Mesothelial cell of epicardium (in vitro differentiated cells): ENCODE measurements at places on chromosomes 1 and 21. TPM values are rescaled to one million over a fixed set of nuclear protein-coding genes. Genes with fewer than 3 reads are reported as not detected.

ZCCHC17 gene
- total RNA-seq = 25.3 to 27.1 TPM (median 26.6 TPM) in 3 replicates

ATP6V1G3 gene
- not detected in 3 replicates for total RNA-seq

CRABP2 gene
- 676 to 704 TPM (median 686 TPM) in 3 replicates for total RNA-seq

CDC14A gene
- total RNA-seq = 19.5 to 21.4 TPM (median 20.1 TPM) in 3 replicates

HCRTR1 gene
- 0.71 to 1.1 TPM (median 0.98 TPM) in 3 replicates for total RNA-seq

SMG7 gene
- 58.7 to 65.2 TPM (median 60.6 TPM) in 3 replicates for total RNA-seq

TPTE gene
- not detected in 3 replicates for total RNA-seq

FCRLB gene
- 0.47 to 0.62 TPM (median 0.59 TPM) in 3 replicates for total RNA-seq

ALPL gene
- 0.59 to 1.2 TPM (median 0.89 TPM) in 3 replicates for total RNA-seq

- DNase-seq = no peak
Measured at GRCh38 chr21:33666153-33666552, 23.9 kb downstream of the ITSN1 start.

DNA sequence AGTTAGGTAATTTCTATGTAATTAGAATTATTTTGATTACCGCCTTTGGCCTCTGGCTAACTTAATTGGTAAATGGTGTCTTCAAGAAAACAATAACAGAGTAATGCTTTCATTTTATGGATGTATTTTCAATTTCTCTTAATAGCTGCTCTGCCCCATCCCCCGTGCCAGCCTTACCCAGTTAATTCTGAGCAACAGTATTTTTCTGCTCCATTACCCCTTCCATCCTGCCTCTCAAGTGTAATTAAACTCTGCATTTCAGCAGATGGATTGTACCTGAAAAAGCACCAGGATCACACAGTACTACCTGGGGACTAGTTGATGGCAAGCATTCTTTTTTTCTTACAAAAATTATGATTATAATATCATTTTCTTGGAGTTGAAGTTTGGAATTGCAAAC, 104.2 kb downstream of the KIAA0319L start:
- no peak for DNase-seq

GRCh38 chr1:15254559-15254958, 7.5 kb downstream of the FHAD1 start:
- no peak for DNase-seq

DNA sequence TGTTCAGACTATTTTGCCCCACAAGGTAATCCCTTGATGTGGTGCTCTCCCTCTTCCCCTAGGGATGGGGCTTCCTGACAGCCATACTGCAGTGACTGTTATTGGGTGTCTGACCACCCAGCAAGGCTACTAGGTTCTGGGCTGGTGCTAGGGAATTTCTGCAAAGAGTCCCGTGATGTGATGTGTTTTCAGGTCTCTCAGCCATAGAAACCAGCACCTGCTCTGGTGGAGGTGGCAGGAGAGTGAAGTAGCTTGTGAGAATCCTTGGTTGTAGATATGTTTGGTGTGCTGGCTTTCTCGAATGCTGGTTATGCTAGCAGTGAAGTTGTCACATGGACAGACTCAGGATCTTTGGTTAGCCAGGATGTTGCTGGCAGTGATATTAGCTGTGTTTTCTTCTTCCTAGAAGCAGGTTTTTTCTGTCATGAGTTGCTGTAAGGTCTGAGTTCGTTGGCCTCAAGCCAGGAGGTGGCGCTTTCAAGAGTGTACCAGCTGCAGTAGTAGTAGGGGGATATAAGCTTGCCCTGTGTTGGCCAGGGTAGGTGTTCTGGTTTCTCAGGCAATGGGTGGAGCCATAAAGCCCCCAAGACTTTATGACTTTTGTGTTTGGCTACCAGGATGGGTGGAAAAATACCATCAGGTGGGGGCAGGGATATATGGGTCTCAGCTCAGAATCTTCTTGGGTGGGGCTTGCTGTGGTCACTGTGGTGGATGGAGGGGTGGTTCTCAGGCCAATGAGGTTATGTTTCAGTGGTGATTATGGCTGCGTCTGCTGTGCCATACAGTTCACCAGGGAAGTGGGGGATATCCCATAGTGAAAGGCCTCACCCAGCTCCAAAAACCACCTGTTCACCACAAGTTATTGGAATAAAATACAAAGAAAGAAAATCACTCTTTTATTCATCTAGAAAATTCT, 1112.3 kb downstream of the KCNT2 start:
- DNase-seq = no peak

- no peak for DNase-seq
Measured at GRCh38 chr1:182446033-182446669, 3.8 kb upstream of the RGSL1 start.

DNA sequence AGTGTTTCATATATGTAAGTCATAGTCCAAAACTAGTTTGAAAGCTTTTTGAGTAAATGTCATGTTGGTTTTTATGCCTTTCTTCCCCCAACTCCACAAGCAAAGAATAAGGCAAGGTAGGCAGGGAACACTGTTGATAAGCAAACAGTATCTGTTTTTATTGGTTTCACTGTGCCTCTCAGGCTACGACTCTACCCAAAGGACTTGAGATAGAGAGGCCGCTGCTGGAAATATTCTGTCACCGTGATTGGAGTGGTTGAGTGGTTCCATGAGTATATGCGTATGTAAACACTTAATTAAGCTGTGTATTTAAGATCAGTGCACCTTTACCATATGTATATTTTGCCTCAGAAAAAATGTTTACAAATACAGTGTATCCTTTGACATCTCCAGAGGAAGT, 138.1 kb upstream of the KIF26B start:
- no peak for DNase-seq

DNA sequence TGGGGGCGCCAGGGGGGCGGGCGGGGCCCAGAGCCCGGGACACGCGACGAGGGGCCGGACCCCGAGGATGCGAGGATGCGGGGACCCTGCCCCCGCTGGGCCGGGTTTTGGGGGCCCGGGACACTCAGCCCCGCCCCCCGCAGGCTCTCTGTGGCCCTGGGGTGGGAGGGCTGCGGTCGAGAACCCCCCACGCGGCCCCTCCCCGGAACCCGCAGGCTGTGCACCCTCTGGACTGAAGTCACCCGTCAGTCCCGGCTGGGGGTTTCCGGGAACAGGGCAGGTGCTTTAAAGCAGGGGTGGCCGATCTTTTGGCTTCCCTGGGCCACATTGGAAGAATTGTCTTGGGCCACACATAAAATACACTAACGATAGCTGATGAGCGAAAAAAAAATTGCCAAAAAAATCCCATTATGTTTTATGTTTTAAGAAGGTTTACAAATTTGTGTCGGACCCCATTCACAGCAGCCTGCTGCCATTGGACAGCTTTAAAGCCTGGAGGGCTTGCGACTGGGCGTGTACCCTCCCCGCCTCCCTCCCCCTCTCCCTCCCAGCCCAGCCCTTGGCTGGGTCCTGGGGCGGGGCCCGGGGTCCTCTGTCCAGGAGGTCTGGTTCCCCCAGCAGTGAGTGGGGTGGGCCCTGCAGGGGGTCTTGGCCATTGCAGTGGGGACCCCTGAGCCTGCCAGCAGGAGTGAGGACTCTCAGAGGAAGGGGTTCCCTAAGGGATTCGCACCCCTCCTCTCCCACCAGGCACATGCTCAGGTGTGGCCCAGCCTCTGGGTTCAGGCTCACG, 21.6 kb upstream of the C1orf159 start:
- DNase-seq = no peak

- DNase-seq = no peak
Measured at GRCh38 chr1:3456964-3457909, 2.8 kb downstream of the ARHGEF16 start.

DNA sequence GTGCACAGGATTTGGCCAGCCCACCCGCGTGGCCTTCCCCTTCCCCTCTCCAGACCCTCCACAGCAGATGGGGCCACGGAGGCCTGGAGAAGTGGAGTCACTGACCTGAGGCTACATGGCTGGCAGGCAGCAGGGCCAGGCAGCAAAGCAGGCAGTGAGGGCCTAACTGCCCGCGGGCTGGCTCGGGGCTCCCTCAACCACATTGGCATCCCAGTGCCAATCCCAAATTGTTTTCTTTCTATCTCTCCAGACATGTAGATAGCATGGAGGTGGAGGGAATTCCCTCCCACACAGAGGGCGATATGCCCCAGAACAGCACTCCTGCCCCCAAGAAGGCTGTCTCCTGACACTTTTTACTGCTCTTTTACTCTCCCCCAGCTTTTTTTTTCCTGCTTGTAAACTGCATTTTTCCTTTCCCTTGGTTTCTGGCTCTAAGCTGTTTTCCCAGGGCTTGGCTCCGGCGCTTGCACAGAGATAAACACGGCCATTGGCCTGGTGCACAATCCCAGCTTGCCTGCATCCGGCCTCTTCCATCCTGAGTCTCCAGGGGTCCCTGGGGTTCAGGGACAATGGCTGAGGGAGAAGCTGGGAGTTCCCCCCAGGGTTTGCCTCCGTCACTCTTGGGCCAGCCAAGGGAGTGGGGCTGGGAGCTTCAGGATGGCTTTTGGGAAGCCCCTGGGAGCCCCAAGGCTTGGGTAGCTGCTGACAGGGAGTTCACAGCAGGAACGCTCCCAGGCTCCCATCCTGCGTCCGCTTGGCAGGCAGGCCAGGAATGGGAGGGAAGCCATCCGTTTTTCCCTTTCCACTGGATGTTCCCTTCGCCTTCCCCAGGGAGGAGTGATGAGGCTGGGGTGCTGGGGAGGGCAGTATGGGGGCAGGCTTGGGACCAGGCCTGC, 7.0 kb downstream of the EPHX1 start:
- no peak for DNase-seq

DNA sequence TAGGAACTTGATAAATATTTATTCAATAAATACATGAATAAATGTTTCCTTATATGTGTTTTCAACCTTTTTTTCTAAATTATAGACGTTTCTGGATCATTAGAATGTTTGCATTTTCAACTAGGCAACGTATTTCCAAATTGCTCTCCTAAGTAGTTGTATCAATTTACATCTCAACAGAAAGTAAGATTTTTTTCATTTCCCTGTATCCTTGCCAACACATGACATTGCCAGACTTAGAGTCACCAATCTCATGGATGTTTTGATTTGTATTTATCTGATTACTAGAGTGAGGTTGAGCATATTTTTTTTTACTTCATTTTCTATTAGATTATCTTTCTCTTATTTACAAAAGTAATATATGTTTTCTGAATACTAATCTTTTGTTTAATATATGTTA, 22.2 kb upstream of the SMG7 start:
- DNase-seq = no peak

- no peak for DNase-seq
Measured at GRCh38 chr1:167922611-167923074, 8.7 kb upstream of the ADCY10 start.

DNA sequence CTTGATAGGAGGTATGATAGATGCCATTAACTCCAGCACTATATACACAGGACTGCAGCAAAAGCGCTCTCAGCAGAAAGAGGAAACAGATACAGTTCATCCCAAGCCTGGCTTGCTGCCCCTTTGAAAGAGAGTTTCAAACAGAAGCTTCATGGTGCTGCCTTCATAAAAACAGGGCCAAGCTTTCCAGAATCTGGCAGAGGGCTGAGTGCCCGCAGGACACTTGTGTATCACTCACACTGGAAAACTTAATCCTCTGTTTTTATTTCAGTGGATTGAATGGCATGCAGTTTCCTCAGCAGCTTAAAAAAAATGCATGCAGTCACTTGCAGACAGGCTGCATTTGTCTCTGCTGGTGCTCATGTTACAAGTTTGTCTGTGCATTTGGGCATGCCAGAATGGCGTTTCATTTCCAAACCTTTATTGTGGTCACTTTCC, 40.4 kb downstream of the KCNJ15 start:
- DNase-seq = no peak

- DNase-seq = no peak
Measured at GRCh38 chr1:10265027-10265426, 54.7 kb downstream of the KIF1B start.

DNA sequence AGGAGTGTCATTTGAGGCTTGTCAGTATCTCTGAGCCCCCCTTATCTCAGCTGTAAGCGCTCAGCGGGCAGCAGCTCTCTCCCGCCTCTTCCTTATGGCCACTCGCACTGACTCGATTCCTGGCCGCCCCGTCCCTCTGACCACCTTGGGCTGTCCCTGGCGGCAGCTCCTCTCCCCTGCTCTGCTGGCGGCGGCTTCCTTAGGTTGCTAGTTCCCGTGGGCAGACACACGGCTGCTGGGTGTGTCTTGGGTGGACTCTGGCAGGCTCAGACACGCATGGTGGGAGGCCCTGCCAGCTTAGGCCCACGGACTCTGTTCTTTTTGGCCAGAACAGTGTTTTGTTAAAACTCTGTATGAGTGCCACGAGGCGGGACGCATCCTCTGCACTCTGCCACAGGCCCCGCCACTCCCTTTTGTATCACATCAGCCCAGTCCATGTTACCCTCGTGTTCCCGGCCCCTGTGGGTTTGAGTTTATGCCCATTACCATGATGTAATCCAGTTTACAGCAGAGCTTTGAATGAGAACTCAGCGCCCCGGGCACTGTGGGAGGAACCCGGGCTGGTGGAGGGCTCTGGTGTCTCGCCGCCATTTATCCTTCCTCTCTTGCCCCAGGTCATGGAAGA, 45.9 kb downstream of the COQ8A start:
- no peak for DNase-seq

DNA sequence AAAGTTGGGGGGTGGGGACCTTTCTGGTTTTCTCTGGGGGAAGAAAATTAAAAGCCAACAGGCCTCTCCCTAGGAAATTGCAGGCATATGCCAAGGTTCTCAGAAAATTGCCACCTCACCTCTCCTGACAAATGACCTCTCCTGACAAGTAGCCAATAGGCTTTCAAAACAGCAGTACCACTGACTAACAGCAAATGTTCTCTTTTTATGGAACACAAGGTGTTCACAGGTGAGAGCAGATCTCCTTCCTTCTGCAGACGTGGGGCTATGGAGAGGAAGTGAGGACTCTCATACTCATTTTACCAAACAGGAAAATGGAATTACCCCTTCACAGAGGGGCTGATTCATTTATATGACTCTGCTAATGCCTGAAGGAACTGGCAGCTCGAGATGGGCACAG, 32.7 kb upstream of the SUCO start:
- no peak for DNase-seq
